ENCODE measurements at places on chromosomes 5 and 9. TPM values are rescaled to one million over a fixed set of nuclear protein-coding genes. Genes with fewer than 3 reads are reported as not detected.

GRCh38 chr9:125486152-125486508, 220.9 kb downstream of the MAPKAP1 start:
- no peak overlapping the region for H3K27ac ChIP-seq
- no peaks in the 10 kb centered on the region for H3K4me1 ChIP-seq
- no peak overlapping the region for H3K4me3 ChIP-seq
- no peaks in the 10 kb centered on the region for H3K27me3 ChIP-seq
- no peaks in the 10 kb centered on the region for H3K36me3 ChIP-seq
- DNase-seq = no peak

Gene FCN2
- total RNA-seq = not detected

GRCh38 chr5:107582625-107583024, 88.1 kb downstream of the EFNA5 start:
- H3K27me3 ChIP-seq = peaks cover 17% of the 10 kb centered on the region
- H3K27ac ChIP-seq = no peak overlapping the region
- peaks cover 15% of the 10 kb centered on the region for H3K4me1 ChIP-seq
- no peak overlapping the region for H3K4me3 ChIP-seq

GRCh38 chr5:145847499-145848497, 12.7 kb upstream of the PRELID2 start:
- H3K4me3 ChIP-seq = no peak overlapping the region
- no peaks in the 10 kb centered on the region for H3K27me3 ChIP-seq
- H3K36me3 ChIP-seq = no peaks in the 10 kb centered on the region
- H3K4me1 ChIP-seq = no peaks in the 10 kb centered on the region
- no peak for DNase-seq

DNA sequence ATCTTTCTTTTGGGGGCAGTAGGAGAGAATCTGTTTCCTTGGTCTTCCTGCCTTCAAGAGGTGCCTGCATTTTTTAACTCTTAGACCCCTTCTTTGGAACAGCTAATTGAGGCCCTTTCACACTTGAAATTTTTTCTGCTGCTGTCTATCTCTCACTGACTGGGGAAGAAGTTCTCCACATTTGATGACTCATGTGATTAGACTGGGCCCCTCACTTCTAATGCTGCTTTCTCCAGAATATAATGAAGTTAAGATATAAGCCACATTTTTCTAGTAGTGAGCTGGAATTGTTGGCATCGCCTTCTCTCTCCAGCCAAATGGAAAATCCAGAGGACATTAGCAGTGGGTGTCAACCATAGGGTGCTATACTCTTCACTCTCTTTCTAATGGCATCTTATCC, 12.4 kb downstream of the ZNF474 start:
- H3K27ac ChIP-seq = no peak overlapping the region
- H3K36me3 ChIP-seq = no peaks in the 10 kb centered on the region
- DNase-seq = no peak
- H3K4me3 ChIP-seq = no peak overlapping the region
- no peaks in the 10 kb centered on the region for H3K27me3 ChIP-seq
- peaks cover 11% of the 10 kb centered on the region for H3K4me1 ChIP-seq

DNA sequence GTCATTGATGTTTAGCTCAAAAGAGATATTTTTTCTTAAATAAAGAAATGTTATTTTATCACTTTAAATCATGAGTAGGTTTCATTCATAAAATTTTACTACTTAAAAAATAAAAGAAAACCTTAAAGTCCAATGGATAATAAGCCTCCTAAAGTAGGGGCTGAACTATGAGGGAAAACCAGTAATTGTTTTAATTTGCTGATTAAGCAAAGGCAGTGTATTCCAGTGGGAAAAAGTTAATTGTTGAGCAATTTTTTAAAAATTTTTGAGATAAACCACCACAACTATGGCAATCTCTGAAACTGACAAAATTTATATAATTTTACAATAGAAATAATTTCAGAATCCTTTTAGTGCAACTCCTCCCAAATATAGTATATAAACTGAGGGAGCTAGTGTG, 195.0 kb downstream of the FBXO4 start:
- no peak overlapping the region for H3K4me3 ChIP-seq
- DNase-seq = no peak
- no peaks in the 10 kb centered on the region for H3K4me1 ChIP-seq
- H3K36me3 ChIP-seq = no peaks in the 10 kb centered on the region
- no peaks in the 10 kb centered on the region for H3K27me3 ChIP-seq

- H3K27ac ChIP-seq = no peak overlapping the region
- H3K4me3 ChIP-seq = no peak overlapping the region
- H3K4me1 ChIP-seq = no peaks in the 10 kb centered on the region
- H3K27me3 ChIP-seq = no peaks in the 10 kb centered on the region
- H3K36me3 ChIP-seq = no peaks in the 10 kb centered on the region
Measured at GRCh38 chr9:72687331-72687730, 165.9 kb downstream of the TMC1 start.

- H3K4me3 ChIP-seq = no peak overlapping the region
- no peaks in the 10 kb centered on the region for H3K27me3 ChIP-seq
- DNase-seq = no peak
Measured at GRCh38 chr9:89543111-89543510, 45.2 kb upstream of the SEMA4D start.

GRCh38 chr5:31641575-31641974, 2.6 kb downstream of the PDZD2 start:
- no peak for DNase-seq
- H3K27me3 ChIP-seq = peaks cover 13% of the 10 kb centered on the region
- H3K4me3 ChIP-seq = no peak overlapping the region
- H3K36me3 ChIP-seq = no peaks in the 10 kb centered on the region
- no peak overlapping the region for H3K27ac ChIP-seq
- H3K4me1 ChIP-seq = peaks cover 3% of the 10 kb centered on the region

DNA sequence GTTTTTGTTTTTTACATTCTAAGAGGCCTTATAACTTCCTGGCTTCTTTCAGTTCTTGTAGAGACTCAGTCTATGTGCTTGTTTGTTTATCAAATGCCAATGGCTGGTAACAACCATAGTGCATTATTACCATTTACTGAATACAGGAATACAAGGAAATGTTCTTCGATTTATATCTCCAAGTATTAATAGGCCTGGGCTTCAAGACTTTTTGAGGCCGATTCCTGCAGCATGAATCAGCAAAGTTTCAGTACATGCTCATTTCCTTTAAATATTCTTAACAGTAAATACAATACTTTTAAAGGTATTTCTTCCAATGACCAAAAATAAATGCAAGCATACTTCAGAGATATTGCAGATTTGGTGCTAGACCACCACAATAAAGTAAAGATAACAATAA, 535.3 kb downstream of the EFNA5 start:
- no peak overlapping the region for H3K27ac ChIP-seq
- no peak overlapping the region for H3K4me3 ChIP-seq
- H3K27me3 ChIP-seq = no peaks in the 10 kb centered on the region
- no peaks in the 10 kb centered on the region for H3K36me3 ChIP-seq

- no peaks in the 10 kb centered on the region for H3K27me3 ChIP-seq
- no peak overlapping the region for H3K4me3 ChIP-seq
Measured at GRCh38 chr5:67344870-67345269, 148.3 kb upstream of the CD180 start.

GRCh38 chr5:154369682-154370081, 76.1 kb upstream of the SAP30L start:
- DNase-seq = peak; percentile 53
- H3K4me3 ChIP-seq = no peak overlapping the region
- H3K27me3 ChIP-seq = no peaks in the 10 kb centered on the region

- no peak overlapping the region for H3K27ac ChIP-seq
- H3K36me3 ChIP-seq = no peaks in the 10 kb centered on the region
- H3K4me3 ChIP-seq = no peak overlapping the region
- H3K27me3 ChIP-seq = no peaks in the 10 kb centered on the region
Measured at GRCh38 chr5:79955941-79956670, 35.0 kb downstream of the MTX3 start.

DNA sequence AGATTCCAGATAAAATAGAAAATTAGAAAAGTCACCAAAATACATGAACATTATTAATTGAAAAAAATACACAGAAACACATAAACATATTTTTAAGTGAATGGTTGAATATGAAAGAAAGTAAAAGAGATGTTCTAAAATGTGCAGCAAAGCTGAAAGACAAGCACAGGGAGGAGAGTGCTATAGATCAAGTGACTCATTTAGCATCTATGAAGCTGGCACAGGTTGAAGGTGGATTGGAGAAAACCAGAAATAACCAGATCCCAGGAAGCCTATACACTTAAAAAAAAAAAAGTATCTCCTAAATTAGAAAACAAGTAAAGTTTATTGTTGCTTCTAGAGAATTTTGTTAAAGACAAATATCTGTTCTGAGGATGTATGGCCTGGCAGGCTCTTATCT, 338.9 kb downstream of the CDH12 start:
- no peak overlapping the region for H3K4me3 ChIP-seq
- no peak overlapping the region for H3K27ac ChIP-seq
- no peak for DNase-seq
- H3K4me1 ChIP-seq = peaks cover 4% of the 10 kb centered on the region
- H3K36me3 ChIP-seq = no peaks in the 10 kb centered on the region

DNA sequence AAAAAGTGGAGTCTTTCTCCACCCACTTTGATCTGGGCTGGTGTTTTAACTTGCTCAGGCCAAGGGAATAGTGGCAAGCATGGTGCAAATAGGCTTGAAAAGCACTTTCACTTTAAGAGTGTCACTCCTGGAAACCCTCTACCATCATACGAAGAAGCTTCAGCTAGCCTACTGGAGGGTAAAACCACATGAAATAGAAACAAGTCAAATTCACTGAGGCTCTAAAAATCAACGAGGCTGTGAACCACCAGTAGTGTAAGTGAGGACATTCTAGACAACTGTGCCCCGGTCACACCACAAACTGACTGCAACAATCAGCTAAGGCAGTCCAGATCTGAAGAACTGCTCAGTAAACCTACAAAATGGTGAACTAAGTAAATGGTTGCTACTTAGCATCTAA, 2366.3 kb upstream of the C9orf72 start:
- no peaks in the 10 kb centered on the region for H3K4me1 ChIP-seq
- no peaks in the 10 kb centered on the region for H3K36me3 ChIP-seq
- no peak overlapping the region for H3K27ac ChIP-seq
- no peak overlapping the region for H3K4me3 ChIP-seq

Gene FSD1L
- 9.8 TPM for total RNA-seq

GRCh38 chr5:154542000-154542399, 64.0 kb upstream of the HAND1 start:
- no peak for DNase-seq
- H3K4me1 ChIP-seq = no peaks in the 10 kb centered on the region
- no peak overlapping the region for H3K4me3 ChIP-seq
- no peaks in the 10 kb centered on the region for H3K27me3 ChIP-seq
- H3K36me3 ChIP-seq = no peaks in the 10 kb centered on the region

GRCh38 chr5:172466062-172466461, 11.7 kb upstream of the SH3PXD2B start:
- no peaks in the 10 kb centered on the region for H3K27me3 ChIP-seq
- H3K36me3 ChIP-seq = no peaks in the 10 kb centered on the region
- no peak overlapping the region for H3K4me3 ChIP-seq
- DNase-seq = no peak

DNA sequence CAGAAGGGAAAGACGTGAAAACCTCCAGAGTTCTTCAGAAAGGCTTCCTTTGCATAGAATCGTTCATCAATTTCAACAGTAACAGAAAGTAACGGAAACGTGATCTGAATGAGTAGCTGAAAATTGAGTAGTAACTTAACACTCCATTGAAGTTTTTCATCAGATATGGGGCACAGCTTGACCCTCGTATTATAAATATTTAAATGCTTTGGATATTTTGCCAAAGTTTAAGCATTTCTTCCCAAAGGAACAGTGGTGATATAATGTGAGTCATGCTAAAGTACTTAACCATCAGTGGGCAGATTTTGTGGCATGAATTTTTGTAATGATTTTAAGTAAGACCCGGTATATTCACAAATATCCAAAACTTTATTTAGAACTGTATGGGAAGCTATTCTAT, 67.4 kb upstream of the ADAMTS19 start:
- H3K27ac ChIP-seq = no peak overlapping the region
- H3K4me1 ChIP-seq = no peaks in the 10 kb centered on the region
- H3K27me3 ChIP-seq = no peaks in the 10 kb centered on the region

GRCh38 chr5:10885026-10885425, 124.0 kb upstream of the DAP start:
- H3K36me3 ChIP-seq = no peaks in the 10 kb centered on the region
- no peaks in the 10 kb centered on the region for H3K27me3 ChIP-seq
- H3K4me1 ChIP-seq = no peaks in the 10 kb centered on the region
- no peak for DNase-seq
- no peak overlapping the region for H3K4me3 ChIP-seq

Gene KIF4B
- 0.79 TPM for total RNA-seq

DNA sequence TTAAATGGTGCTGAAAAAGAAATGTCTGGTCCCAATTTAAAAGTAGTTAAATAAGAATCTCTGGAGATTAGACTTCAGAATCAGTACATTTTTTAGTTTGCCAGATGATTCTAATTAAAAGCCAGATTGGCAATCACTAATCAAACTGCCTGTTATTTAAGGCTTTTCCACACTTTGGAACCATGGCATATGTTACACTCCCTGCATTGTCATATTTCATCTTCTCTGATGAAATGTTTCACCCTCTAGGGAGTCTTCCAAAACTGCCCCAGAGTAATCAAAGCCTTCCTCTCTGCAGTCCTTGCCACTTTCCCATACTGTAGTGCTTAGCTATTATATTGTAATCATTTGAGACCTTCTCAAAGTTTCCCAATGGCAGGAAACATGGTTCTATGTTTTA, 17.5 kb upstream of the OR13C9 start:
- no peak for DNase-seq
- H3K27ac ChIP-seq = no peak overlapping the region
- no peak overlapping the region for H3K4me3 ChIP-seq
- no peaks in the 10 kb centered on the region for H3K36me3 ChIP-seq
- H3K4me1 ChIP-seq = no peaks in the 10 kb centered on the region
- no peaks in the 10 kb centered on the region for H3K27me3 ChIP-seq

GRCh38 chr5:102762095-102762534, 7.0 kb downstream of the PAM start:
- no peaks in the 10 kb centered on the region for H3K36me3 ChIP-seq
- no peaks in the 10 kb centered on the region for H3K27me3 ChIP-seq
- peak; percentile 43 for DNase-seq

DNA sequence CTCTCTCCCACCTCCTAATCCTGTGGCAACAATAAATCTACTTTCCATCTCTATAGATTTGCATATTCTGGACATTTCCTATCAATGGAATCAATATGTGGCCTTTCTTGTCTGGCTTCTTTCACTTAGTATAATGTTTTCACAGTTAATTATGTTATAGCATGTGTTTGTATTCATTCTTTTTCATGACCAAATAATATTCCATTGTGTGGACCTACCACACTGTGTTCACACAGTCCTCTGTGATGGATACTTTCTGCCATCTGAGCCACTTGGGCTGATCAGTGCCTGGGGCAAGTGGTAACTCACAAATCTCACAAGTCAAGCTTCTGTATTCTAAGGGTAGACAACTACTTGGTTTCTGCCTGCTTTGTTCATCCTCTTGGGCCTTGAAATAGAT, 48.7 kb upstream of the POMT1 start:
- no peaks in the 10 kb centered on the region for H3K27me3 ChIP-seq
- no peak overlapping the region for H3K4me3 ChIP-seq
- no peak overlapping the region for H3K27ac ChIP-seq
- DNase-seq = no peak
- peaks cover 84% of the 10 kb centered on the region for H3K36me3 ChIP-seq

Gene DPYSL3
- 24.8 TPM for total RNA-seq

Gene PRUNE2
- not detected for total RNA-seq

GRCh38 chr5:135028791-135029476, 5.1 kb downstream of the PITX1 start:
- no peak overlapping the region for H3K4me3 ChIP-seq
- peaks cover 48% of the 10 kb centered on the region for H3K27me3 ChIP-seq
- H3K27ac ChIP-seq = no peak overlapping the region
- no peak for DNase-seq
- no peaks in the 10 kb centered on the region for H3K4me1 ChIP-seq

- peak; percentile 94 for DNase-seq
- H3K4me3 ChIP-seq = peak within 1 kb of the TSS; percentile 7
- H3K4me1 ChIP-seq = peaks cover 57% of the 10 kb centered on the region
- H3K27me3 ChIP-seq = no peaks in the 10 kb centered on the region
- H3K27ac ChIP-seq = peak within 1 kb of the TSS; percentile 46
Measured at GRCh38 chr5:62578540-62578939, at the start of gene LRRC70. Gene LRRC70 (plus strand): TSS chr5:62578819. CDS start chr5:62579439, 620 bp downstream.
